ENCODE measurements at places on chromosomes 2 and 18.

- DNase-seq: no peak
Observed at GRCh38 chr2:162118166-162119031, 33.6 kb downstream of the GCG start.

DNA sequence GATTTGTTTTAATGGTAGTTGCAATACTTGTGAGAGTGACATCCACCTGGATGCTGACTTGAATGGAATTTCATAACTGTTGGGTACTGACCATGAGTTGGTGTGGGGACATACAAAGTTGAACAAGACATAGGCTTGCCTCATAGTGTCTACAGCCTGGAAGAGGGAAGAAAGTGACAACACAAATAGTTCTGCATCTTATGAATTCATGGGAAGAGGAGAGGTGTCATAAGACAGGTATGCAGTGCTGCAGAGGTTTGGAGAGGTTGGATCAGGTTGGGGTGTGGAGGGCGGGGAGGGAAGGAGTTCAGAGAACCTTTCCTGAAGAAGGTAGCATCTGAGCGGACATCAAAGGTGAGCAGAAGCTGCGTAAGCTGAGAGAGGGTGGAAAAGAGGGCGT lies 44.0 kb downstream of the HRH4 start:
- no peak for DNase-seq

GRCh38 chr2:375956-376307 lies 88.0 kb upstream of the ALKAL2 start:
- DNase-seq: no peak

- DNase-seq: no peak
Observed at GRCh38 chr2:45452866-45453265, 158.2 kb downstream of the SRBD1 start.

- no peak for DNase-seq
Observed at GRCh38 chr2:215793747-215794595, 219.4 kb downstream of the MREG start.

DNA sequence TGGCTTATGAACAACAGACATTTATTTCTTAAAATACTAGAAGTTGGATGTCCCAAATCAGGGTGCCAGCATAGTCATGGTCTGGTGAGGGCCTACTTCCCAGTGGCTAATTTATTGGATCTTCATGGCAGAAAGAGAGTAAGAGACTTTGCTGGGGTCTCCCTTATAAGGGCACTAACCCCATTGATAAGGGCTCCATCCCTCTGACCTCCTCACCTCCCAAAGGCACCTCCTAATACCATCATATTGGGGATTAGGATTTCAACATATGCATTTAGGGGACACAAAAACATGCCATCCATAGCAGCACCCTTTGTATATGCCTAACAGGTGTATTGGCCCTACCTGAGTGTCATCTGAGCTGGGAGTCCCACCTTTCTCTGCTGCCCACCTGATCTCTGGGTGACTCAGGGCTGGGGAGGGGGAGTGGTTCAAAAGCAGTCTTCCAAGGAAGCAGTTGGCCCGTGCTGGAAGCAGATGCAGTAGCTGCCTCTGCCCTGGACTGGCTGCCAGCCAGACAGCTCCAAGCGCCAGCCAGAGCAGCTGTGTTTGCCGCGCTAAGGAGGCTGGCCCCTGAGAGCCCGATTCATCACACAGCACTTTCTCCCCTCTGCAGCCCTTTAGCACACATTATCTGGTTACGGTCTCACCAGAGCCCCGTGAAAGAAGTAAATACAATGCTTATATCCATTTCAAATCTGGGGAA lies 84.6 kb downstream of the SMAD7 start:
- DNase-seq: no peak

DNA sequence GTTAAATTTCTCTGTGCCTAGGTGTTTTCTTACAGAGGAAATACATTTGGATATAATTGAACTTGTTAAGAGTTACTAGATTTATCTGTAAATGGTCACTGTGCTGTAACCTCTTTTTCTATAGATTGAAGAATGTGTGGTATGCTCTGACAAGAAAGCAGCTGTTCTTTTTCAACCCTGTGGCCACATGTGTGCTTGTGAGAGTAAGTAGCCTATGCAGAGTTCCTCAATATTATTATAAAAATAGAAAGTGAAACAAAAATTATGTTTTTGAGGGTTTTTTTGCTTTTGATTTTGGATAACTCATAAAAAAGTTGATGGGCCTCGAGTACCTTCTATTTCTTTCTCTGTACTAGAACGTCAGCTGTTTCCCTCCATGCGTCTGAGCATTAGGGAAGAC lies 112.4 kb downstream of the MIB1 start:
- DNase-seq: no peak

- DNase-seq: no peak
Observed at GRCh38 chr2:27730261-27730662, 41.3 kb upstream of the MRPL33 start.

DNA sequence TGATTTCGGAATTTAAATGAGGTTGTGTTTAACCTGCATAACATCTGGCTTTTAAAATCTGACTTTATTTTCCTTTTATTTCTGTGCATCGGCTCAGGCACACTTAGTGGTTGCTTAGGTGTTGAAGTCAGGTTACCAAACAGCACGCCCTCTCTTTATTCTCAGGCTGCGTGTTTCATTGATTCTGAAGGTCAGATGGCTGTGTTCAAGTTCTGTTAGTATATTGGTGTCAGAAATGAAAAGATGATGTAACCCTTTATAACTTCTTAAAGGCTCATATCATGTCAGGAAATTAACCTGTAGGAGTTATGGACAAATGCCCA lies 246.5 kb downstream of the LDLRAD4 start:
- DNase-seq: no peak

DNA sequence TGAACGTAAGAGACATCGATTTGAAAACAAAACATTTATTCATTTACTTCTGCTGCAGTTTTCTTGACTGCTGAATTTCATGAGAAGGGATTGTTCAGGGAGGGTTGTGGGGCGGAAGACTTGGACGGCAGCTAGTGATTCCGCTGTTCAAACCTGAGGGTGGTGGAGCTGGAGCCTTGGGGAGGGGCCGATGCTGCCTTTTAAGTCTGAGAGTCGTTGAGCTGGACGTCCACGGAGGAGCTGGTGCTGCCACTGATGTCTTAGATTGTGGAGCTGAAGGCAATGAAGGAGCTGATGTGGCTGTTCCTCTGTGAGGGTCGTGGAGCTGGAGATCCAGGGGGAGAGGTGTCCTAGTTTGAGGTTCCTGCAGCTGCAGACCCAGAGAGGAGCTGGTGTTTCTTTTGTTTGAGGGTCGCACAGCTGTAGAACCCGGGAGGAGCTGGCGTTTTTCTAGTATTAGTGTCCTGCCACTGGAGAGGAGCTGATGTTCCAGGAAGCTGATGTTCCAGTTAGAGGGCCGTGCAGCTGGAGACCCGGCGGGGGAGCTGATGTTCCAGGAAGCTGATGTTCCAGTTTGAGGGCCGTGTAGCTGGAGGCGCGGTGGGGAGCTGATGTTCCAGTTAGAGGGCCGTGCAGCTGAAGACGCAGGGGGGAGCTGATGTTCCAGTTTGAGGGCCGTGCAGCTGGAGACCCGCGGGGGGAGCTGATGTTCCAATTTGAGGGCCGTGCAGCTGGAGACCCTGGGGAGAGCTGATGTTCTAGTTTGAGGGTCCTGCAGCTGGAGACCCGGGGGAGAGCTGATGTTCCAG lies 150.9 kb downstream of the RTP5 start:
- no peak for DNase-seq

GRCh38 chr2:119316066-119316465 lies 50.6 kb downstream of the C2orf76 start:
- DNase-seq: no peak

GRCh38 chr2:158213773-158214172 lies 112.1 kb downstream of the UPP2 start:
- no peak for DNase-seq

DNA sequence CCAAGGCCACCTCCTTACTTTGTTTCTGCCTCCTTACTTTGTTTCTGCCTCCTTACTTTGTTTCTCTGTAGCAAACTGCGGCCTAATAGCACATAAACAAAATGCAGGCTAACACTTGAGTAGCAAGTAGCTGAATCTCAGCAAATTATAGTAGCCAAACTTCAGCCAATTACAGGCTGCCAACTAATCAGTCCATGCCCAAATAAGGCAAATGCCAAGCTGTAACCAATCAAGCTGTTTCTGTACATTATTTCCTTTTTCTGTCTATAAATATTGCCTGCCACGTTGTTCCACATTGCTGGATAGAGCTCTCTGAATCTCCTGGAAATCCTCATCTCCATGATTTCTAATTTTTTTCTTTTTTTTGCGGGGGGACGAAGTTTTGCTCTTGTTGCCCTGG lies 28.7 kb upstream of the FRZB start:
- no peak for DNase-seq

DNA sequence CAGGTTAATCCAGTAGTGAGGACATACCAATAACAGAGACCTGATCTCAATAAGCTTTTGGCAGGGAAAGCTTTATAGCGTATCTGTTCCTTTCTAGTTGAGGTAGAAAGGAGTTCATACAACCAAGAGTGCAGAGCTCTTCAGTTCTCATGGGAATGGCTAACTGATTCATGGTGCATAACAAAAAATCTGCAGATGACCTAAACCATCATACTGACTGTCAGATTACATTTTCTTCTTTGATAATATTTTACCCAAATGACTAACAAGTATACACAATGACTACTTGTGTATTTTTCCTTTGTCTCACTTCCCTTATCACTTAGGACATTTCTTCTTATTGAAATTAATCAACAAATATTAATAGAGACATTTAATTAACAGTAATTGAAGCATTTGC lies 140.0 kb upstream of the SERTAD2 start:
- DNase-seq: no peak

GRCh38 chr2:226002438-226002837 lies 602.9 kb downstream of the NYAP2 start:
- DNase-seq: no peak

- no peak for DNase-seq
Observed at GRCh38 chr18:51988277-51988676, 351.7 kb upstream of the DCC start.

GRCh38 chr2:102235491-102235890 lies 48.7 kb downstream of the IL1RL2 start:
- DNase-seq: no peak

GRCh38 chr18:7568426-7568825 lies 1.3 kb downstream of the PTPRM start:
- DNase-seq: no peak

DNA sequence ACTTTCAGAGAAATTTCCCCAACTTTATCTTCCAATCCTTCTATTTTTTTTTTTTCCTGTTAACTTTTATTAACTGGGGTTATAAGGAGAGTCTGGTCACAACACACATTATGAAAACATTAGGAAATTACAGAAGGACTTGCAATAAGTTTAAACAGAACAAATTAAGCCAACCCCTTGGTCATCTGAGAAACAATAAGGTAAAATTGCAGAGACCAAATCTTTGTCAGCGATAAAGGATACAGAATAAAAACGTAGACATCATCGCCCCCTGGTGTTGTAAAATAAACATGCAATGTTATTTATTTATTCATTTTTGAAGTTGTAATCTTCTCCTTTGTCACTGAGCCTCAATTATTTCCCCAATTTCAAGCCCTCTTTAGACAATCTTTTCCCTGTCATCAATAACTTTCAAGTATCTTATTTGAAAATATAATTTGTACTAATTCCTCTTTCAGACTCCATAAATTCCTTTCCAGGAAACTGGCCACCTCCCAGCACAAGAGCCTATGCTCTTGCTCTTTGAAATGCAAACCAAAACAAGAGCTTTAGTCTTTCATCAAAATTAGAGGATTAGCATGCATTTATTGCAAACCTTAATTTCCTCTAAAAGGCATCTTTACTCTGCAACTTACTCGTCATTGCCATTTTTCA lies 19.5 kb downstream of the G6PC2 start:
- DNase-seq: no peak

DNA sequence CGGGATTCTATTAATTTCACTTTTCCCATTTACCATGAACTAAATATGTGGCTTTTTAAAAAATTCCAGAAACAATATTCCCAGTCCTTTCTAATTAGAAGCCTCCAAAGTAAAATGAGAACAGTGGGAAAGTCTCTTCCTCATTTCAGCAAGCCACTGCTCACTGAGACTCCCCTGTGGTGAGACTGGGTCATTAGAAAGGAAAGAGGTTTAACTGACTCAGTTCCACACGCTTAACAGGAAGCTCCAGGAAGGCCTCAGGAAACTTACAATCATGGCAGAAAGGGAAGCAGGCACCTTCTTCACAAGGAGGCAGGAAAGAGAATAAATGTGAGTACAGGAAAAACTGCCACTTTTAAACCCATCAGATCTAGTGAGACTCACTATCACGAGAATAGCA lies 258.9 kb upstream of the CHAC2 start:
- no peak for DNase-seq

DNA sequence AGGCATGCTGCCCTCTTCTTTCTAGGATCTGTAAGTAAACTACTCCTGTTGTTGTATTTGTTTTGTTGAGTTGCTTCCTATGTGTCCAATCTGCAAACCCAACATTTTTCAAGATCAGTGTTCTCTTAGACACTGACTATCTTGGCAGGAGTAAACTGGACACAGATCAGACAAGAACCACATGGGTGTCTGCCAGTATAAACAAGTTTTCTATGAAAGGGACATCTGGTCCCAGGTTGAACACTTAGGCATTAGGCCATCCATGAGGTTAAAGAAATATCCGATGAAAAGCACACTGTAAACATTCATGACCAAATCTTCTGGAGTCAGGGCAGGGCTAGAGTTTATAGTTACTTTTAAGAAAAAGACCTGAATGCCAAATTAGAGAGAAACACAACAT lies 441.8 kb downstream of the NYAP2 start:
- no peak for DNase-seq

- DNase-seq: no peak
Observed at GRCh38 chr2:83650898-83651297, 808.2 kb downstream of the SUCLG1 start.

- DNase-seq: no peak
Observed at GRCh38 chr2:15645720-15646385, 54.2 kb downstream of the DDX1 start.

- DNase-seq: no peak
Observed at GRCh38 chr2:30641765-30642345, 165.4 kb downstream of the CAPN13 start.

DNA sequence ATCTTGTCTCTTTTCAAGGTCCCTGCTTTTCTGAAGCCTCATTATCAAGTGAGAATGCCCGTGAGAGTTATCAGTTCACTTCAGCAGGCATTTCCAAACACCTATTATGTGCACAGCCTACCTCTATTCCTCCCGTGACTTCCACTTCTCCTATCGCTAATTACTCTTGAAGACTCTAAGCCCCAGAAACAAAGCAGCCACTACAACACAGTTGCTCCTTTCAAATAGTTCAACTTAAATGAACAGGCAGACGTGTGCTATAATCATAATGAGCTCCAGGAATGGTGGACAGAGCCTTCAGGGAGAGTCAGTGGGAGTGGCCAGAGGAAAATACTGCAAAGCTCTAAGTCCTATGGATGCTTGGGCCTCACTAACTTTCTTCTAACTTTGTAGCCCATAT lies 159.0 kb downstream of the RDH14 start:
- no peak for DNase-seq

GRCh38 chr2:99637159-99637697 lies 147.4 kb upstream of the REV1 start:
- DNase-seq: no peak

DNA sequence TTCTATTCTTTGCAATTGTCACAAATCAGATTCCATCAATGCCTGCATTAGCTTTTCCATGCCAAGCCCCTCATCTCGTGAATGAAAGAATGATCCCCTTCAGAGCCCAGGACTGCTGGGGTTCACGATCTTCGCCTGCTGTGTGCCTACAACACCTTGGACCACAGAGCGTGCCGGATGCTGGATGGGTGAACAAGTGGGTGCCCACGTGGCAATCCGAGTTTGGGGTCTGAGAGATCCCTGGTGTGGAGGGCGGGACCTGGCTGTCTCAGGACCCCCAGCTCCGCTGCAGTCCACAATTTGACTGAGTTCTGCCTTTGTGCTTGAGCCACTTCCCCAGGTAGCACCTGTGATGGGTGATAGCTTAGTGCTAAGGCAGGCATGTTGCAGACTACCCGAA lies 317.0 kb downstream of the GALR1 start:
- DNase-seq: no peak

Data from stimulated activated CD4-positive, alpha-beta T cell treated with anti-CD3 and anti-CD28 coated beads, TNF-alpha, amount 100 ng/mL, for 4 hours (primary cell).